Activated T-cell treated with anti-CD3 and anti-CD28 coated beads, Interleukin-2, amount 50 U/mL, for 72 hours (primary cell): ENCODE measurements at places on chromosomes 4 and X. TPM values are rescaled to one million over a fixed set of nuclear protein-coding genes. Genes with fewer than 3 reads are reported as not detected.

- H3K4me3 ChIP-seq: no peak overlapping the region
- peaks cover 18% of the 10 kb centered on the region for H3K4me1 ChIP-seq
- no peak for DNase-seq
- H3K36me3 ChIP-seq: peaks cover 4% of the 10 kb centered on the region
- H3K27ac ChIP-seq: no peak overlapping the region
Observed at GRCh38 chr4:77152421-77152820, 4.6 kb upstream of the CCNG2 start.

GRCh38 chr4:54843946-54844345 lies 186.2 kb downstream of the KIT start:
- DNase-seq: no peak
- H3K4me3 ChIP-seq: no peak overlapping the region
- no peak overlapping the region for H3K27ac ChIP-seq

- H3K4me3 ChIP-seq: no peak overlapping the region
- no peak for DNase-seq
- H3K27me3 ChIP-seq: peaks cover 73% of the 10 kb centered on the region
Observed at GRCh38 chrX:68731254-68731653, 83.8 kb downstream of the STARD8 start.

TENM3 gene
- total RNA-seq: not detected

PLAC8 gene
- total RNA-seq: 48.0 TPM

LUZP4 gene
- not detected for total RNA-seq

NMU gene
- total RNA-seq: 0.82 TPM

GRCh38 chr4:1556541-1557220 lies 127.4 kb downstream of the FAM53A start:
- no peak overlapping the region for H3K4me3 ChIP-seq
- H3K27ac ChIP-seq: no peak overlapping the region
- no peaks in the 10 kb centered on the region for H3K4me1 ChIP-seq
- no peak for DNase-seq
- no peaks in the 10 kb centered on the region for H3K36me3 ChIP-seq

DNA sequence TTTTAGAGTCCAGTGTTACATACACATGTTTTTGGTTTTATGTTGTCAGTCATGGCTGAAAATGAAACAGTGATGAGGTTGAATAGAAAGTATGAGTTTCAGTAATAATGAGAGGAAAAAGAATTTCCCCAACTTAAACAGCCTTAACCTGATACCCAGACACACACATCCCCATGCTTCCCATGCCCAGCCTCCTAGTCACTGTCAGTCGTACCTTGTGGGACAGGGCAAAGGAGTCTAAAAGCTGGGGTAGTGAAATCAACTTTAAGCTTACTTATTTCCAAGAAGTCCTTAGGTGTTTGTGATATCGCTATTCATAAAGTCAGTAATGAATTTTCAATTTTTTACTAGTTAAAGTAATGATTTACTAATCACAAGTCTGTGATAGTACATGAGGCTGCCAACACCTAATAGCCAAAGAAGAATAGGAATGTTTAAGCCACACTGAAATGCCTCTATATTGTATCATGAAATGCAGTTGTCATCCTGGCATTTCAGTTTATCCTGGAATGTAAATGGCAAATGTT lies 24.3 kb upstream of the GPR34 start:
- H3K27me3 ChIP-seq: peaks cover 18% of the 10 kb centered on the region
- peaks cover 68% of the 10 kb centered on the region for H3K4me1 ChIP-seq
- peak; percentile 43 for DNase-seq
- peak overlapping the region; percentile 92 for H3K27ac ChIP-seq

DNA sequence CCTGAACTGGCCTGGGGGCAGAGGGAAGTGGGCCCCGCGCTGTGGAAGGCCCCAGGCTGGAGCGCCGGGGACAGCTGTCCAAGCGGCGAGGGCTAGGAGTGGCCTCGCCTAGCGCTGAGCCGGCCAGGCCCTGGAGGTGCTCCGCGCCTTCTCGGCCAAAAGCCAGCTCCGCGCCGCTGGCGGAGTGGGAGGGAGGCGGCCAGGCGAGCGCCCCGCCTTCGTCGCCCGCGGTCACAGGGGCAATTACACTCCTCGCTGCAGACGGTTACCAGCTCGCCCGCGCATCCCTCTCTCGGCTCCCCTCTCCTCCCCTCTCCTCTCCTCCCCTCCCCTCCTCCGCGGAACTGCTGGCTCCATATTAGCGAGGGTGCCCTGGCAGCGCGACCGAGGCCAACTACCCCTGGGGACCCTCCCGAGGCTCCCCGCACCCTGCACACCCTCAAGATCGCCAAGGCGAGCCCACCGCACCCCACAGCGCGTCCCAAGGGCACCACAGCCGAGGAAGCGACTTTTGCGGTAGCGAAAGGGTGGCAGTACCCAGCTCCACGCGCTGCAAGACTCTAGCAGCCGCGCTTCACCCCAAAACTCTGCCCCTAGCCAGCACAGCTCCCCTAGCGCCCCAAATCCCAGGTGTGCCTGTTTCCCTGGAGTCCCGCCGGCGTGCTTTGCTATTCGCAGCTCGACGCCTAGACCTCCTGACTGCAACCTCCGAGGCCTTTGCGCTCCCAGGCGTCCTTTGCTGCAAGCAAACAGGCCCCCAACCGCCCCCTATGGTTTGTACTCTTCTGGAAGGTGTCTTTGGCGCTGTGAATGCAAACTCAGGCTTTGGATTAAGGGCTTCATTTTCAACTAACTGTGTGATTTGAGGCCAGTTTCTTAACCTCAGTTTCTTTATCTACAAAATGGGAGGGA lies 91.4 kb downstream of the BCOR start:
- peak overlapping the region; percentile 65 for H3K4me3 ChIP-seq
- H3K36me3 ChIP-seq: peaks cover 6% of the 10 kb centered on the region
- DNase-seq: peak; percentile 61

C4orf50 gene
- 0.14 TPM for total RNA-seq

GRCh38 chrX:750263-750662 lies 119.7 kb downstream of the SHOX start:
- no peaks in the 10 kb centered on the region for H3K4me1 ChIP-seq
- peaks cover 7% of the 10 kb centered on the region for H3K27me3 ChIP-seq
- no peak overlapping the region for H3K27ac ChIP-seq
- H3K36me3 ChIP-seq: no peaks in the 10 kb centered on the region

DNA sequence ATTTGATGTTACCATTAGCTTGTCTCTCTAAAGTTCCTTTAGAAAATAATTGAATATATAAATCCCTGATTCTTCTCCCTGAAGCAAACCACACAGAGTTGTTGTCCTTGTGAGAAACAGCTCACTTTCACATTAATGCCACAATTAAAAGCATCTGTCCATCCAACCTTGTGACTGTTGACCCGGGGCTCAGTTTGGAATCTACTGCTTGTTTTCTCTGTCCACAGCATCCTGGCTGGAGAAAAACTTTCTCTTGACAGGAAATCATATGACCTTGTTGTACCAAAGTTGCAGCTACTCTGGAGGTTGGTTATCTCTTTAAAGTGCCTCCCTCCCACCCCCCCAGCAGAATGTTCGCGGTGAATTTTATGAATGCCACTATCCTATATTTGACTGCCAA lies 3.1 kb downstream of the PRKG2 start:
- H3K27me3 ChIP-seq: peaks cover 46% of the 10 kb centered on the region
- DNase-seq: no peak
- H3K4me1 ChIP-seq: peaks cover 6% of the 10 kb centered on the region
- H3K27ac ChIP-seq: no peak overlapping the region

GRCh38 chr4:175252642-175253041 lies 334.5 kb downstream of the ADAM29 start:
- H3K27ac ChIP-seq: no peak overlapping the region
- no peak for DNase-seq
- H3K27me3 ChIP-seq: no peaks in the 10 kb centered on the region
- H3K4me1 ChIP-seq: no peaks in the 10 kb centered on the region

CENPVL1 gene
- total RNA-seq: not detected

- DNase-seq: peak; percentile 13
- H3K4me1 ChIP-seq: peaks cover 16% of the 10 kb centered on the region
- peak overlapping the region; percentile 62 for H3K27ac ChIP-seq
- no peaks in the 10 kb centered on the region for H3K36me3 ChIP-seq
- H3K27me3 ChIP-seq: no peaks in the 10 kb centered on the region
Observed at GRCh38 chr4:89222170-89222569, 85.4 kb downstream of the GPRIN3 start.
